Fibroblast of the aortic adventitia (primary cell): ENCODE measurements at places on chromosomes 4 and X. TPM values are rescaled to one million over a fixed set of nuclear protein-coding genes. Genes with fewer than 3 reads are reported as not detected.

DNA sequence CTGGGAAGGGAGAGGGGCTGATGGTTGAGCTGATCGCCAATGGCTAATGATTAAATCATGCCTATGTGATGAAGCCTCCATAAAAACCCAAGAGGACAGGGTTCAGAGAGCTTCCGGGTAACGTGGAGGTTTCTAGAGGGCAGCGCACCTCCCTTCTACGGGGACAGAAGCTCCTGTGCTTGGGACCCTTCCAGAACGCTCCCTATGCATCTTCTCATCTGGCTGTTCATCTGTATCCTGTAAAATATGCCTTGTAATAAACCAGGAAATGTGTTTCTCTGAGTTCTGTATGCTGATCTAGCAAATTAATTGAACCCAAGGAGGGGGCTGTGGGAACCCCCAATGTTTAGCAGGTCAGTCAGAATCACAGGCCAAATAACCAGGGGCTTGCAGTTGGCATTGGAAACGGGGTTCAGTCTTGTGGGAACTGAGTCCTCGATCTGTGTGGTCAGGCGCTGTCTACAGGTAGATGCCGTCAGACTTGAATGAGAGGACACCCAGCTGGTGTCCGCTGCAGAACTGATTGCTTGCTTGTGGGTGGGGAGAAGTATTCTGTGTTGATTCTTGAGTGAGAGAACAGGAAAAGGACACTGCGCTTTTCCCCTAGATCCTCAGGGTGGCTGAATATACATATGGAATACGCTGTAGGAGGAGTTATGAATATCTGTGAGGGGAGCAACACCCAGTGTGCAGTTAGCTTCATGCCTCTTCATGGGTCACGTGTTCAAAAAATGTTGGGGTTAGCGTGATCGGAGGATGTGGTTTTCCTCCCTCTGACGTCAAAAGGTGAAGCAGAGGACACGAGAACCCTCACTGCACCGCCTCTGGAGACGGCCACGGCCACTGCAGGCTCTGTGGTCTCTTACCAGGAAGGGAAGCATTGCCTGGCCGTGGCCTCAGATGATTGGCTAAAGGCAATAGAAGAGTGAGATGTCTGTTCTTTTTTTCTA is 29.2 kb downstream of the HTT-AS start:
- DNase-seq: peak; percentile 51

GRCh38 chr4:189779281-189779980 is 161.2 kb upstream of the FRG1 start:
- no peak for DNase-seq

- DNase-seq: peak; percentile 21
Measured at GRCh38 chrX:136708348-136708747, 60.4 kb downstream of the CD40LG start.

- DNase-seq: no peak
Measured at GRCh38 chr4:4608214-4608537, 66.3 kb upstream of the STX18 start.

GRCh38 chrX:12170755-12171154 is 32.5 kb downstream of the FRMPD4 start:
- DNase-seq: no peak

Gene CXCL11
- total RNA-seq: not detected in 2 replicates

- DNase-seq: peak; percentile 78
Measured at GRCh38 chrX:11499076-11500044, 166.4 kb downstream of the ARHGAP6 start.

Gene AKAP14
- total RNA-seq: not detected in 2 replicates

GRCh38 chr4:156109943-156110900 is 156.6 kb upstream of the CTSO start:
- peak; percentile 68 for DNase-seq

GRCh38 chr4:144584428-144584827 is 61.5 kb upstream of the HHIP start:
- DNase-seq: no peak

DNA sequence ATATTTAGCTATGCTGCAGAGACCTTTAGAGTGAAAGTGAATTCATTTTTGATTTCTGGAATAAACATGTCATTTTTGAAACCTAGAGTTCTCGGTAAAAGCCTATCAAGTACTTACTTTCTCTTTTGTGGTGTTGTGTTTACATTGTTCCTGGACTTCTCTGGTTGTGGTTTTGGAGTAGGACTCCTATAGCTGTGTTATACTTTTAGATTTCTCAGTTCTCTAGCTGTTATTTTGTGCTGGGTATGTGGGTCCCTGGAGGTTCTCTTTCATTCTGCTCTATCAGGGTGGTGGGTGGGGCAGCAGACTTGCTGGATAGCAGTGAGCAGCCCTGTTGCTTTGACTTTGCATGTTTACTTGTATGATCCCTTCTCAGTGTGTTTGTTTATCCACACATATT is 25.6 kb upstream of the MSMO1 start:
- peak; percentile 35 for DNase-seq

DNA sequence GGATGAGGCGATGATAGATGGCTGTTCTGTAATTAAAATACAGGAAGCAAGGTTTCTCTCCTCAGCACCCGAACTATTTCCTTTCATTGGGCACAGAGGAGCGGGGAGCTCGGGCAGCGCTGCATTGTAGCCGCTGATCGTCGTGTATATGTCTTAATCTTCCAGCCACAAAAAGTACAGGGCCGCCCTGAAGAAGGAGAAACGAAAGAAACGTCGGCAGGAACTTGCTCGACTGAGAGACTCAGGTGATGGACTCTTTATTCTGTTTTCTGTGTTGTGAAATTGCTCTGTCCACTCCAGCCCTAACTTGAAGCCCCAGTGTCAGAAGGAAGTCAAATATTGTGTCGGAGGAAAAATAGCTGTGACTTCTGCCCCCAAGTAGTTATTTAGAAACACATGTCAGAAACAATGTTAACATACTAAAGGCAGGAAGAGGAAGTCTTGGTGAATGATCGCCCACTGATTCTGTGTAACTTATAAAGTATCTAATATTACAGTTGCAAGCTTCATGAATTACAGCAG is 546 bp downstream of the ZRSR2 start:
- DNase-seq: peak; percentile 25

Gene CFAP47
- not detected in 2 replicates for total RNA-seq

GRCh38 chr4:174627473-174627872 is 105.2 kb upstream of the HPGD start:
- no peak for DNase-seq

DNA sequence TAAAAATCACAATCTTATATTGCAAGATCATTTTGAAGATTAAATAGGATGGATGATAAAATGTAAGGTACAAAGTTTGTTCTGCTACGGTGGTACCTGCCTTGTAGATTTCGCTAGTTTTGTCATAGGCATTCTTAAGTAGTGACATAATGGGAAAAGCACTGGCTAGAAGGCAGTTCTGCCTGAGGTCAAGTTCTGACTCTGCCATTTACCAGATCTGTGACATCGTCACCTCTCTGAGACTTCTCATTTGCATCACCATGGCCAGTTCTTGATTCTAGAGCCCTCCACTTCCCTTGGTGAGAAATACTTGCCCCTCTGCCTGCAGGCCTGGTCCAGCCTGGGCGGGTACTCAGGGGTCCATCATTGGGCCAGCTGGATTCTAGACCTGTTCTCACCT is 85.2 kb downstream of the HS3ST1 start:
- DNase-seq: no peak

GRCh38 chrX:31837445-31838049 is 765.7 kb upstream of the FTHL17 start:
- no peak for DNase-seq

- DNase-seq: no peak
Measured at GRCh38 chrX:134000260-134001245, 15.2 kb upstream of the GPC3 start.

Gene APELA
- not detected in 2 replicates for total RNA-seq

Gene ADAMTS3
- 5.0 and 20.3 TPM in 2 replicates for total RNA-seq

Gene SLC7A11
- total RNA-seq: 21.8 and 118 TPM in 2 replicates

DNA sequence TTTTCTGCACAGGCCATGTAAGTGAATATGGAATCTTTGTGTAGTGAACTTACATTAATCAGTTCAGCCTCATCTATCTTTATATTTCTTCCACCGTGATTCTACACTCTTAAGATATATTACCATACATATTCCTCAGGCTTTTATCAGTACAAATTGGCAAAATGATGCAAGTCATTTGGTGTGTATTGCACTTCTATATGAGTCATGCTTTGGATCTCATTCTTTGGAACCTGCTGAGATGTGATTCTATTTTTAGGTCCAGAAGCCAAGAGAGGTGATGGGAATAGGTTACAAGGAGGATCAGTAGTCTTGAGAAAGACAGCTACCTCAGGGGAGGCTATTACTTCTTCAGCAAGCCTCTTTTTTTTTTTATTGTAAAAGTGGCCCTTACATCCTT is 204.4 kb downstream of the ZNF330 start:
- peak; percentile 83 for DNase-seq

GRCh38 chrX:3589474-3589873 is 124.0 kb downstream of the PRKX start:
- DNase-seq: no peak

Gene MCF2
- 0.45 and 2.8 TPM in 2 replicates for total RNA-seq

Gene ZDHHC15
- 0.18 and 1.1 TPM in 2 replicates for total RNA-seq

GRCh38 chr4:182213004-182213403 is 30.2 kb upstream of the TENM3 start:
- peak; percentile 38 for DNase-seq

DNA sequence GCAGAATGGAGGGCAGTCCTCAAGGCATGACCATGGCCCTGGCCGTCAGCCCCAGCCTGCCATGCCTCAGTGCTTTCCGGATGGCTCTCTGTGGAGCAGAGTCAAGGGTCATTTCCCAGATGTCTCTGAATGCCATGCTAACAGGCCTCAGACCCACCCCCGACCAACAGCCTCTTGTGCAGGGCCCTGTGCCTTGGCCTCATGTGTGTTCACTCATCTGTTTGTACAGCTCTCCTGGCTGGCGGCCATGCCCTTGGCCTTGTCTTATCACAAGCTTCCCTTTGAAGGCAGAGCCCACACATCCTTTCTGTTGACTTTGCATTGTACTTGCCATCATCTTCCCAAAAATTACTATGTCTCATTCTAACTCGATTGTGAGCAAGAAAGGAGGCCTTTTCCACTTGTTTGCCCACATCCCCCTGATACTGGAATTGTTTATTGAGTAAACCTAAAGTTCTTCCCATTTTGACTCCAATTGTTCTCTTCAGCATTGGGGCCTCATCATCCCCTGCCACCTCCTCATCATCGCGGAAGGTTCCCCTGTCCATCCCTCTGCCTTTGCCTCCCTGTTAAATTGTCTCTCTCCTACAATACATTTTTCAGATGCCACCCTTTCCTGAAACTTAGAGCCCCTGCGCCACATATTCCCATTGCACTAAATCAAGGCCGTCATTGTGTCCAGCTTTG is 6.3 kb downstream of the CA5B start:
- DNase-seq: peak; percentile 48

Gene SHROOM2
- total RNA-seq: 0.16 TPM in 1 of 2 replicates, not detected in the other

- peak; percentile 41 for DNase-seq
Measured at GRCh38 chr4:931194-931959, 739 bp downstream of the GAK start.

- DNase-seq: no peak
Measured at GRCh38 chrX:53768451-53768850, 81.9 kb upstream of the HUWE1 start.
